ENCODE measurements at places on chromosomes 12 and 14.

DNA sequence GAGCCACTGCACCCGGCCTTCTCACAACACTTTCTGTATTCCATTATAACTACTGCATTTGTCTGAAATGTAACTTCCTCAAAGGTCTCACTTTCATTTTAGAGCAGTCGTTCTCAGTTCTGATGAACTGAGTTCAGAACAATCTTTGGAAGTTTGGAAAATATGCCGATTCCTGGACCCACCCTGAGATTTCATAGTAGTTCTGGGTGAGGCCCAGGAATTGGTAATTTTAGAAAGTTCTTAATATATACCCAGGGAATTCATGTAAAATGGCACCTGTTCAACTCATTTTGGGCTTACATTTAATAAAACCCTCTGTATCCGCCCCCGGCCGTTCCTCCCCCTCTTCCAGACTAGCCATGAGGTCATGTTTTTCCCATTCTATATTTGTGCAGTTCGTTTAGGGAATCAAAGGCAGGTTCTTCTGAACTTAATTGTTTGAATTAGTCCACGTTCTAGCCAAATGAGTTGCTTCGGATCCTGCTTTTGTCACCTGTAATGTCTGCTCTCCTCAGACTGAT, 5.9 kb downstream of the GSG1 start:
- no peak for DNase-seq

- no peak for DNase-seq
Observed at GRCh38 chr12:94898388-94898787, 105.1 kb downstream of the NDUFA12 start.

DNA sequence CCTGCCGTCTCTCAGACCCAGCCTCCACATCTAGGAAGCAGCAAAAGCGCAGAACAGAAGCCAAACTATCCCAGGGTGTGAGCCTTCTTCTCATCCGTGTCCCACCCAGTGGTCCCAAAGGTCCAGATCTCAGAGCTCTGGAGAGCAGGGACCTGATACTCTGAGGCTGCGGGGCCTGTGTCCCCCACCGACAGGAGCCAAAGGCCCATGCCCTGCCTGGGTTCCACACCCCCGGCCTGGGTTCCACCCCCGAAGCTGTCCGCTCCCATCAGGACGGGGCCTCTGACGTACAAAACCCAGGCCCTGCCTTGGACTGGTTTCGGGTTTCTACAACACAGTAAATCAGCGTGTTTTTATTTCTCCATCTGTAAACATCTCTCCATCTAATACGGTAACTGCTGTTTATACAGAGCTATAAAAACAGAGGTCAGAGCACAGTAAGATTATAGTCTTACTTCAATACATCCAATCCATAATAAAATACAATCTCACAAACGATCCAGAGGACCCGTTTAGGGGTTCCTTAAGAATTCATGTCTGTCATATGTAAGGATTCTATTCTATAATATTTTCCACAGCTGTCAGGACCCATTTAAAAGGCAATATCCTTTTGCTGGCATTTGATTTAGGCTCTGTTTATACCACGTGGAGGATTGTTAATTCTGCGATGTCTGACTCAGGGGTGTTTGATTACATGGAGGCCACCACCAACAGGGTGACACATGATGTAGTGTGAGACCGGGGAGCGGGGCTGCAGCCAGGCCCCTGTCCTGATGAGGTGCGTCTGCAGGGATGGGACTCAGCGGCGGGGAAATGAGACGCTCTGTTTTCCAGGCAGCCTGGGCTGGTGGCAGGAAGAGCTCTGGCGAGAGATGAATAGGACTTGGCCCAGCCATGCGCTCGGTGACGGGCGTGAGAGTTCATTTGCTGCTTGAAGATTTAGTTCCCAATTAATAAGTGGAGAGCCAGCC, 110.3 kb downstream of the DICER1 start:
- peak; percentile 7 for DNase-seq

DNA sequence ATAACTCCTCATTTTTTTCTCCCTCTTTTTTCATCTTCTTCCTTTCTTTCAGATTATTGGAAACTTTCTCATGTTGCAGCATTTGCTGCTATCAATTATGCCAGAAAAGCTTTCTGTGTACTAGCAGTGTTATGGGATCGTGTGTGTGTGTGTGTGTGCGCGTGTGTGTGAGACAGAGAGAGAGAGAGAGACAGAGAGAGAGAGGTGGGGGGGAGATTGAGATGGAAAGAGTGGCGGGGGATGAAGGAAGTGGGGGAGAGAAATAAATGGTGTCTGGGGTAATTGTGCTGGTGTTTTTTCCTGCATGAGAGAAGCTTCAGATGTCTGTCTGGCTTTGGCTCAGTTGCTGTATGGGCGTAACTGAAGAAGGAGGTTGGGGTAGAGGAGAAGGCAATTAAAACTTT, 268.9 kb downstream of the RAD51B start:
- DNase-seq: no peak

- no peak for DNase-seq
Observed at GRCh38 chr12:94874518-94875302, 128.8 kb downstream of the NDUFA12 start.

DNA sequence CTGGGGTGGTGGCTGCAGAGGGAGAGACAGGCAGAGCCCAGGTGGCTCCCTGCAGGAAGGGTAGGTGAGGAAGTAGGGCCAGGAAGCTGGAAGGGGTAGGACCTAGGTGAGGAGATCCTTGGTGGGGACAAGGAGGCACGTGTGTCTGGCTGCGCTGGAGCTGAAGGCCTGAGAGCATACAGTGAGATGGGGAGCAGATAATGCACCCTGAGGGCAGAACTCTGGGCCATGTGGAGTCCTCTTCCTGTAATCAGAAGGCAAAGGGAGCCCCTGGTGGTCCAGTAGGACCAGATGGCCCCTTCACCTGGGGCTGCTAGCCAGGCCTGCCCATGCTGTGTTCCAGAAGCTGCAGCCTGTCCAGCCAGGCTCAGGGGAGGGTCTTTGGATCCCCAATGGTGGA, 15.3 kb upstream of the KRT80 start:
- DNase-seq: no peak

DNA sequence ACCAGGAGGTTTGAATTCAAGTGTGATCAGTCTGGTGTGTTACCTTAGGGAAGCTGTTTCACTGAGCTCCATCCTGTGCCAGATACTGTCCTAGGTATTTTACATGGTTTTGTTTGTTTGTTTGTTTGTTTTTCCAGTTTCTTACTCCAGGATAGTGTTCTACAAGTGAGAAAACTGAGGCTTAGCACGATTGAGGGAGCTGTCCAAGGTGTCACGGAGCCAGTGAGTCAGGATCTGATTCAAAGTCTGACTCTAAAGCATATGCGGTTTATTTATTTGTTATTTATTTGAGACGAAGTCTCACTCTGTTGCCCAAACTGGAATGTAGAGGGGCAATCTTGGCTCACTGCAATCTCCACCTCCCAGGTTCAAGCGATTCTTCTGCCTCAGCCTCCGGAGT, 79.7 kb upstream of the GNG2 start:
- no peak for DNase-seq

GRCh38 chr12:71546322-71546861, 106.8 kb downstream of the LGR5 start:
- DNase-seq: no peak

GRCh38 chr12:130636370-130636769, 79.7 kb downstream of the RIMBP2 start:
- no peak for DNase-seq

DNA sequence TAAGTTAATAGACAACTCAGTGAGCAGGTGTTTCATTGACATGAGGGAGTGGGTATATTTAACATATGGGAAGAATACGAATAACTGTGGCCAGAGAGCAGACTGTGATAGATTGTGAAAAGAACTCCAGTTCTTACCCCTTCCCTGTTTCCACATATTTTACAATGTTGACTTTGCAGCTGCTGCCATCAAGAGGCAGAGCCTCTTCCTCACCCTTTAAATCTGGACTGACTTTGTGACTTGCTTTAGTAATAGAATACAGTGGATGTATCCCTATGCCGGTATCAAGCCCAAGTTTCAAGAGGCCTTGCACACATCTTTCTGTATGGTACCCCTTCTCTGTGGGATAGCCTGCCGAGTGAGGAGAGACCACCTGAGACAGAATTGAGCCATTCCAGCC, 356.7 kb downstream of the ETNK1 start:
- DNase-seq: no peak
